Activated T-helper 1 cell treated with anti-CD3 and anti-CD28 coated beads, Interleukin-2, amount 50 U/mL, for 16 hours (primary cell): ENCODE measurements at places on chromosomes 13 and 19.

DNA sequence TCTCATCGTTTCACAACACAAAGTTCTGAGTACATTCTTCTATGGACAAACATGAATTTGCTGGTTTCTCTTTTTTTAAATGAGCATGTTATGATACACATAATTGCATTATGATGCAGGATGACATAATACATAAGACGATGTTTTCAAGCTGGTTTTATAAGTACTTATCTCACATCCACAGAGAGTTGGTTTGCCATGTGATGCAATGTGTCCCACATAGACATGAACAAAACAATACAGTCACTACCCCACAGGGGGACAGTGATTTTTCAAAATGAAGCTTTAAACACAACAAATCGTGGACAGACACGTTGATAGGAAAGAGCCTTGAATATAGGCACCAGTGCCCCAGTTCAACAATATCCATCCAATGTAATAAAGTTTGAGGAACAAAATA lies 447.1 kb downstream of the KLF12 start:
- no peak for DNase-seq

- no peak for DNase-seq
Measured at GRCh38 chr13:50079655-50080202, 64.5 kb downstream of the KCNRG start.

GRCh38 chr13:48158290-48158689 lies 63.4 kb upstream of the MED4 start:
- DNase-seq, result no peak

- DNase-seq, result no peak
Measured at GRCh38 chr13:81207231-81207630, 866.3 kb upstream of the SPRY2 start.

GRCh38 chr13:111482806-111483620 lies 162.6 kb downstream of the TEX29 start:
- DNase-seq, result no peak

DNA sequence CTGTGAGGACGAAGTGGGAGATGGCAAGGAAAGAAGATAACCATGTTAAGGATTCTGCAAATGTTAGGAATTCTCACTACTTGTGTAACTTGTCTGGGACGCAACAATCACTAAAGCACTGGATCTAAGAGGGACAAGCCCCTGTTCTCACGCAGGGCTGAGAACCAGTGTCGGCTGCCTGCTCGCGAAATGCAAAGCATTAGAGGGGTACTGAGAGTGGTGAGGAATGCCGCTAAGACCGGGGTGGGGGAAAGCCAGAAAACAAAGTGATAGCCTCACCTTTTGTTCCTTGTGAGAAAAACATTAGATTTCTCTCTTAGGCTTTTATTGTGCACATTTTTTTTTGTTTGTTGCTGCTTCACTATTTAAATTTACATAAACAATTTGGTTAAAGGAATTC lies 241.9 kb downstream of the ABCC4 start:
- no peak for DNase-seq

DNA sequence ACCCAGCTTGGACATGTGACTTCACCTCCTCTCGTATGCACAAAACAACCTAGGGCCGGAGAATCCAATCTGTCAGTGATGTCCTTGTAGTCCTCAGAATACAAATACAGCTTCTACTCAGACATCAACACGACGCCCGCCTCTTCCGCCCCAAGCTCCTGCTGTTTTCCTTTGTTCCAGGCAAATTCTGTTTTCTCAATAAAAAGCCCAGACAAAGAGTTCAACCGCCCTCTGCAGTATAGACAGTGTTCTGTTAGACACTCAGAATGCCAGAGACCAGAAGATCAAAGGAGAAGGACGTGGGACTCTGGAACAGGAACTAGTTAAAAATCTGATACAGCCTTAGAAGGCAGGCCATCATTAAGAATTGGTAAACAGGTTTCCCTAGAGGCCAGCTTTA lies 42.0 kb upstream of the GGACT start:
- no peak for DNase-seq

DNA sequence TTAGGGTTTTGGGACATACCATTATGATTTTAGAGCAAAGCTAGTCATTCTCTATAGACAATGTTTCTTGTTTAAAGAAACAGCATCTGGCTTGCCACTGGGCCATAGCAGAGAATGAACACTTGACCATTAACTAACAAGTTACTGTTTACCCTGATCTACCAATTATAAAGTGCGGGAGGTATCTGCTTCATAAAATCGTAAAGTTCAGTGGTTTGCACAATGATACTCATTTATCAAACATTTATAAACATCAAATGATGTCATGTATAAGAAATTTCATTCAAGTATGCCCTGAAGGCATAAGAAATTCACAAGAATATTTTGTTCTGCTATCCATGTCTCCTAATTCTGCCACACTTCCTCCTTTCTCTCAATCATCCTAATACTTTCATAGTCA lies 139.2 kb downstream of the PCDH20 start:
- no peak for DNase-seq

DNA sequence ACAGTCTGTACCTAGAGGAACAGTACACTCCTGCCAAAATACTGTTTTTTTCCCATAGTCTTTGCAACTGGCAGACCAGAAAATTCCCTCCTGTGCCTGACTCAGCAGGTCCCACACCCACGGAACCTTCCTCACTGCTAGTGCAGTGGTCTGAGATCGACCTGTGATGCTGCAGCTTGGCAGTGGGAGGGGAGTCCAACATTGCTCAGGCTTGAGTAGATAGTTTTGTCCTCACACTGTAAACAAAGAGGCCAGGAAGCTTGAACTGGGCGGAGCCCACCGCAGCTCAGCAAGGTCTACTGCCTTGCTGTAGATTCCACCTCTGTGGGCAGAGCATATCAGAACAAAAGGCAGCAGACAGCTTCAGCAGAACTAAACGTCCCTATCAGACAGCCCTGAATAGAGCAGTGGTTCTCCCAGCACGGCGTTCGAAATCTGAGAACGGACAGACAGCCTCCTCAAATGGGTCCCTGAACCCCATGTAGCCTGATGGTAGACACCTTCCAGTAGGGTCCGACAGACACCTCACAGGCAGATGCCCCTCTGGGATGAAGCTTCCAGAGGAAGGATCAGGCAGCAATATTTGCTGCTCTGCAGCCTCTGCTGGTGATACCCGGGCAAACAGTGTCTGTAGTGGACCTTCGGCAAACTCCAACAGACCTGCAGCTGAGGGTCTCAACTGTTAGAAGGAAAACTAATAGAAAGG lies 92.7 kb downstream of the SUCLA2 start:
- DNase-seq, result no peak

DNA sequence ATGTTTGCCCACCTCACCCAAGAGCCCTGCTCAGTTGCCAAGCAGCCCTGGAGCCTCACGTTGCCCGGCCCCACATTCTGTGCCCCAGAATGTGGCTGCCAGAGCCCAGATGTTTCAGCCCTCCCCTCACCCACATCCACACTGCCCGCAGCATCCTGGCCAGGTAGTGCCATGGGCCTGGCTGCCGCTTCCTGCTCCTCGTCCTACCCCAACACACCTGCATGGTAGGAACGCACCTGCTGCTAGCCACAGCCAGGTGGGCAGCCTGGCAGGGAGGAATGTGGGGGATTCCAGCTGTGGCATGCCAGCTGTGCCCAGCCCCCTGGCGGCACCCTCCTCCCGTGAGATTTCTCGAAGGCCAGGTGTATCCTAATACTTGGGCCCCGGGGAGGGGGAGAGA lies 7.5 kb upstream of the NFIX start:
- DNase-seq, result no peak

DNA sequence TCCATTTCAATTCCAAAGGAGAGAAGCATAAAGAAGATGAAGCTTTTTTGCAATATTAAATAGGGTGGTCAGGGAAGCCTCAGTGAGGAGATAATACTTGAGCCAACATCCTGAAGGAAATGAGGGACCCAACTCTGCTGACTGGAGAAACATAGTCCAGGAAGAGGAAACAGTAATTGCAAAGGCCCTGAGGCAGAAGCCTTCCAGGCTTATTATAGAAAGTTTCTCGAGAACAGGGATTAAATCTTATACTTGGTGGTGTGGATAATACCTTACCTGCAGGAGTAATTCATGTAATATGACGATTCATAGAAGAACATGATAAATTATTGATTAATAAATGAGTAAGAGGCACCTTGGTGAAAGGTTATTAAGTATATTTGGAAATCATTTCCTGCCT lies 1.0 kb upstream of the RFC3 start:
- DNase-seq, result no peak

- no peak for DNase-seq
Measured at GRCh38 chr13:44243198-44243857, 130.3 kb upstream of the SERP2 start.

GRCh38 chr19:8208119-8208921 lies 850 bp upstream of the CERS4 start:
- DNase-seq, result no peak

- DNase-seq, result no peak
Measured at GRCh38 chr13:113002206-113002912, 33.3 kb downstream of the MCF2L start.

DNA sequence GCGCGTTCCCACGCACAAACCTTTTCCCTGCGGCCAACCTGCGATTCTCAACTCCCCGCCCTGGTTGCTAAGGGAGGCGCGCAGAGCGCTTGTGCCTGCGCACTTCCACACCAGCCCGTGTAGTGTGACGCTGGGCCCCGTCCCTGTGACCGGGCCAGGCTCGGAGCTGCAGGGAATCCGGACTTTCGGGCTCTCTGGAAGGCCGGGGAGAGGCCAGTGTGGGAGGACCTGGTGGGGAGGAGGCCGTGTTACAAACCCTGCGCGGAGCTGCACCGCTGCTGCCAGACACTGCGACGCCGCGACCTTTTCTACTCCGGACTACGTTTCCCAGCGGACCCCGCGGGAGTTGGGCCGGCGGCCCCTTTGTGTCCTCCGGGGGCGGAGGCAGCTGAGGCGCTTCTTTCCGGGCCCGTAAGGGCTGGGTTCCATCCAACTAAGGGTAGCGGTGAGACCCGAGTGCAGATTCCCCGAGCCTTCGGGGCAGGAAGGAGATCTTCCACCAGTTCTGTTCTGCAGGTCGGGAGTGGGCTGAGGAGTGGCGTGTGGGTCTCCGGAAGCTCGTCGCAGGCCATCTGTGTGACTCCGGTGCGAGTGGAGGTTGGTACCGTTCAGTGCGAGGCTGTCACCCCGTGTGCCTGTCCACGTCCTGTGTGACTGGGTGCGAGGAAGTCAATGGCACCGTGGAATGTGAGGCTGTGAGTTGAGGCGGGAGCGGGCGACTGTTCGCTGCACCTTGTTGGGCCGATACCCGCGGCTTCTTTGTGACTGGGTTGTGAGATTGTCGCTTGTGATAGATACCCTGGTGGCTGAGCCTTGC lies at the start of gene ZNF570:
TSS of gene ZNF570 (plus strand) at position 396 of the 817 bp plus-strand sequence. CDS start 999 bp downstream, outside the sequence.
- peak; percentile 79 for DNase-seq

- DNase-seq, result peak; percentile 89
Measured at GRCh38 chr13:106536244-106537034, 977 bp upstream of the EFNB2 start.

DNA sequence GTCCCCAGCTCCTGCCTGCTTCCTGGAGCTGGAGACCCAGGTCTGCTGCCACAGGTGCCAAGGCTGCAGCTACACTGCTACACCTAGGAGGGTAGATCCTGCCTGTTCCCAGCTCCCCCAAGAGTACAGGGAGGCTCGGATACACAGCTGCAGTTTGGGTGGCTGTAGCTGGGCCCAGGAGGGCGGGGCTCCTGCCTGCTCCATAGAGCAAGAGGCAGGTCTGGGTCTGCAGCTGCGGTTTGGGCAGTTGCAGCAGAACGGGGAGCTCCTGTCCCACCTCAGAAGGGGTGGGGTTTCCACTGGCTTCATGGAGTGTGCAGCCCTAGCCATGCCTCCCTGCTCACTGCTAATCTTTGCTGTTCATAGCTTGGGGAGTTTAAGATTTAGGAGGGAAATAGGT lies 199.0 kb downstream of the NUFIP1 start:
- DNase-seq, result no peak

DNA sequence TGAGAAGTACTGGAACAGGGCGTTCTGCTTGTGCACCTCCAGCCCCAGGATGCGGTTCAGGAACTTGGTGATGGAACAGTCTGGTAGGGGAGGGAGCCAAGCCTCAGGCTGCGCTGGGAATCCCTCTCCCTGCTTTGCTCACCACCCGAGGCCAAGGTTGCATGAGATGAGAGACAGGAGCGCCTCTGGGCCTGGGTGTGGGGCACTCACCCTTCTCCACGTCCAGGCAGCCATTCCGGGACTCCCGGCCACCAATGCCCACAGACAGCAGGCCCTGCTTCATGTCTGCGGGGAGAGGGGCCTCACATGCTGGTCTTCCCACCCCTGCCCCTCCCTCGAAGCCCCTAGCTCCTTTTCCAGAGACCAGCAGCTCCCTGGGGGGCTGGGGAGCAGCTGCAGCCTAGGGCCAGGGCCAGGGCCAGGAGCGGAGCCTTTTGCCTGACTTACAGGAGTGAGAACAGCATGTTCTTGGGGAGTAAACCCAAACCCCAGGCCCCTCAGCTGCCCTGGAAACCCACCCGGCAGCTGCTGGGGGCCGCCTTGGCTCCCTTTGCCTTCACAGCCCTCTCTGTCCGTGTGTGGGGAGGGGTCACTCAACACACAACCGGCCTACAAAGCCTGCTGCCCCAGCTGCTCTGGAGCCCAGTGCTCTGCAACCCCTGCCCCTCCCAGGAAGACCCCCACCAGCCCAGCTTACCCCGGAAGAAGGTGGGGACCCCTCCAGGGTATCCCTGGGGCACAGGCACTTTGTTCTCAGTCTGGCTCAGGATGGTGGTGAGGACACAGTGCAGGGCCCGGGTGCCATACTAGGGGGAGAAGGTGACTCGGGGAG lies 7.2 kb downstream of the GPX4 start:
- no peak for DNase-seq

GRCh38 chr19:33456845-33457220 lies 64.8 kb downstream of the PEPD start:
- no peak for DNase-seq

DNA sequence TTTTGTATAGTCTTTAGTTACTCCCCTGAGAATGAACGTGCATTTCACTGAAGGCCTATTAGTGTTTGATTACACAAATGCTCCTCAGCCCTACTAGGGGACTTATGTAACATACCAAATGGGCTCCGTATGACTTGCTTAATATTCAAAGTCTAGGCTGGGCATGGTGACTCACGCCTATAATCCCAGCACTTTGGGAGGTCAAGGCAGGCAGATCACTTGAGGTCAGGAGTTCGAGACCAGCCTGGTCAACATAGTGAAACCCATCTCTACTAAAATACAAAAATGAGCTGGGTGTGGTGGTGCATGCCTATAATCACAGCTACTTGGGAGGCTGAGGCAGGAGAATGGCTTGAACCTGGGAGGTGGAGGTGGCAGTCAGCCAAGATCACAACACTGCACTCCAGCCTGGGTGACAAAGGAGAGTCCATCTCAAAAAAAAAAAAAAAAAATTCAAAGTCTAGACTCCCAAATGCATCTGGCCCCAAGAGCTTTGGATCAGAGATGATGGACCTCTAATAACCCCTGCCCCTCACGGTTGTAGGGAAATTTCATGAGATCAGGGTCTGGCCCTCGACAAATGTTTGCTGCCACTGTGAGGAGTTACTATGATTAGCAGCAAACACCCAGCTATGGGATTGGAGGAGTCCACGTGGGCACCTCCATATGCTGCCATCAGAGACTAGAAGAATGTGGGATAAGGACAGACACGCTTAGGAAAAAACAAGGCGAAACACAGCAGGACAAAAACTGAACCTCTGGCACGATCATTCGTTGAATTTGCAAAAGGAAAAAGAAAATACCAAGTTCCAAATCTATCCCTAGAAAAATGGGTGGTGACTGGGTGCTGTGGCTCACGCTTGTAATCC lies 4.6 kb downstream of the FBXO17 start:
- DNase-seq, result no peak
